GM10248 (cell line): ENCODE measurements at places on chromosomes 2 and 18.

DNA sequence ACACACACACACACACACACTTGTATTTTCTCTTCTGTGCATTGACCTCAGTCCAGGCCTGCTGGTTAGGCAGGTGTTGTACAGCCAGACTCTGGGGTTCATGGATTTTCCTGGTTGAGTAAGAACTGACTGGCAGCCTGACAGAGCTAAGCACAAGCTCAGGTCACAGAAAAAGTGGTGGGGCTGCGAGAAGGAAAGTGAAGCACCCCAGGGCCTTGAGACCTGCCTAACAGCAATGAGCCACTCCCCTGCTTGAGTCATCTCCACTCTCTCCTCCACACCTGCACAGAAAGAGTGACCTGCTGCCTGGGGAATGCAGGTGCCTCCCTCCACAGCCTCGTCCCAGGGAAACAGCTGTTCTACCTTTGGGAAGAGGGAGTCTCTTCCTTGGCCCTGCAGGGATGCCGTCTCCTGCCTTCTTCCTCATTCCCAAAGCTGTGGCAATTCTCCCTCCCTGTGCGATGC, 91.4 kb upstream of the LGALSL start:
- DNase-seq: no peak

DNA sequence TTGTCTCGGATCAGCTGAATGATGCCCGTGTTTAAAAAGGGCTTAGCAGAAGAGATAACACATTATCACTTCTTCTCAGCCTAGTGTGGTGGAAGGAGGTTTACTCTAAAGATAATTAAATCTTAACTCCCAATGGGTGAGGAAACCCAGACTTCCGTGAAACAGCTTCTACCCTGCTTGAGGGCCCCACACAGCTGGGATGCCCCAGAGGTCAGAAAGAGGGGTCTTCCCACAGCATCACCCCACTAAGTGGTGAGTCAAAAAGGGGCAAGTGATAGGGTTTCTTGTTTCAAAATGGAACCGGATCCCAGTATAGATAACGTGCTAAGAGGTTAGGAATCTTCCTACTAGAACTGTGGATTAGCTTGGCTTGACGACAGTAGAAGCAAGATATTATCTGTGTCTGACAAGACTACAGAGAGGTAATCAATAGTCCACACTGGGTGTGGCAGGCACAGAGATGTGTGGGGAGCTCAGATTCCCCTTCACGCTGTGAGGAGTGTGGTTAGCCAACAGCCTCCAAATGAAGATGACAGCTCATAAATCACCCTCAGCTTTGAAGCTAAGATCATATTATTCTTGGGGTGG, 129.6 kb upstream of the COPS8 start:
- no peak for DNase-seq

DNA sequence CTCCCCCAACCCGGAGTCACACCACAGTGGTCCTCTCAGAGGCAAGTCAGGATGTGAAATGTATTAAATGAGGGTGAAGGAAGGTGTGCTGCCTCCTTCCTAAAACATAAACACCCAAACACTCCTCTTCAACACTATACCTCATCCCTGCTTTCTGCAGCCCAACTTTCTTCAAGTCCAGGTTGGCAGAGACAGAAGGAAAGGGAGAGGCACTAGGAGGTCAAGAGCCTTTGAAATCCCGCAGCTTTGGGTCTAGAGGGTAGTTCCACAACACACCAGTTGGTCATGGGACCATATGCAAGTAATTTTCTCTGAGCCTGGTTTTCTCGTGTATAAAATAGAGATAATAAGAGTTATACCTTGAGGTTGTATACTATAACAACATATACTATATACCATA, 38.4 kb downstream of the FIGN start:
- DNase-seq: no peak

GRCh38 chr18:46478796-46479195, 178.2 kb downstream of the LOXHD1 start:
- no peak for DNase-seq

DNA sequence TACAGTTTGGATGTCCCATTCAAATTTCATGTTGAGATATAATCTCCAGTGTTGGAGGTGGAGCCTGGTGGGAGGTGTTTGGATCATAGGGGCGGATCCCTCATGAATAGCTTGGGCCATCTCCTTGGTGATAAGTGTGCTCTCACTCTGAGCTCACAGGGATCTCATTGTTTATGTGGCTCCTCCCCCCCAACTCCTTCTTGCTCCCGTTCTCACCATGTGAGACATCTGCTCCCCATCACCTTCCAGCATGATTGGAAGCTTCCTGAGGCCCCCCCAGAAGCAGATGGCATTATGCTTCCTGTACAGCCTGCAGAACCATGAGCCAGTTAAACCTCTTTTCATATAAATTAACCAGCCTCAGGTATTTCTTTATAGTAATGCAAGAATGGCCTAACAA, 3.0 kb upstream of the INPP1 start:
- DNase-seq: no peak
